ENCODE measurements at places on chromosomes 7 and 10.

GRCh38 chr10:119375574-119376272 lies 166.8 kb downstream of the RGS10 start:
- DNase-seq: no peak

DNA sequence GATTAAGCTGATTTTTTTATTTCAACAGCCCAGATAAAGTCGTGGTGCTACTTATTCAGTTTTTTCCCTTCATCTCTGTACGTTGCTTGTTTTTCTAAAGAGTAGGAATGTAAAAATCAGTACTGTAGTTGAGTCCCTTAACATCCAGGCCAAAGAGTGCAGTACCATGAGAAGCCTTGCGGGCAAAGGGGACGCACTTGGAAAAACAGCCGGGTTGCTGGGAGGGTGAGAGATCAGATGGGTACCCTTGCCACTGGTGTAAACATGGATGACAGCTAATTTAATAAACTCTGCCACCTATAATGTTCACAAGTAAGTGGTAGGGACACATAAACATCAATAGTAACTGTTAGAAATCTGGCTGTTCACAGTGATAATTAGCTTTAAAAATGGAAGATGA lies 175.9 kb downstream of the POU6F2 start:
- DNase-seq: no peak

GRCh38 chr7:107045980-107046379 lies 1.5 kb downstream of the PRKAR2B start:
- DNase-seq: no peak

DNA sequence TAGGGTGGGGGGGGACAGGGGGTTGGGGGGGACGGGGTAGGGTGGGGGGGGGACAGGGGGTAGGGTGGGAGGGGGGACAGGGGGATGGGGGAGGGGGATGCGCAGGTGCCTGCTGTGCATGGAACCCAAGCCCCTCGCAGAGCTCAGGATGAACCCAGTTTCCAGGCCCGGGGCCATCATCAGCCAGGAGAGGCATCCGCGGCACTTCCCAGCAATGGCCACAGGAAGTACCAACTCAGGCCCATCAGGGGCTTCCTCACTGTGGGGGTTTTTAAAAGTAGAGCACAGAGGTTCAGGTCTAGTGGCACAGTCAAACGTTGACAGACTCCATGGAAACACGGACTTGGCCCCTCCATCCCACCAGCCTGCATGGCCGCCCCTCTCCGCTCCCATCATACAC lies 172.7 kb downstream of the DIP2C start:
- DNase-seq: no peak

- DNase-seq: no peak
Observed at GRCh38 chr7:33649476-33650441, 255.6 kb upstream of the BMPER start.

DNA sequence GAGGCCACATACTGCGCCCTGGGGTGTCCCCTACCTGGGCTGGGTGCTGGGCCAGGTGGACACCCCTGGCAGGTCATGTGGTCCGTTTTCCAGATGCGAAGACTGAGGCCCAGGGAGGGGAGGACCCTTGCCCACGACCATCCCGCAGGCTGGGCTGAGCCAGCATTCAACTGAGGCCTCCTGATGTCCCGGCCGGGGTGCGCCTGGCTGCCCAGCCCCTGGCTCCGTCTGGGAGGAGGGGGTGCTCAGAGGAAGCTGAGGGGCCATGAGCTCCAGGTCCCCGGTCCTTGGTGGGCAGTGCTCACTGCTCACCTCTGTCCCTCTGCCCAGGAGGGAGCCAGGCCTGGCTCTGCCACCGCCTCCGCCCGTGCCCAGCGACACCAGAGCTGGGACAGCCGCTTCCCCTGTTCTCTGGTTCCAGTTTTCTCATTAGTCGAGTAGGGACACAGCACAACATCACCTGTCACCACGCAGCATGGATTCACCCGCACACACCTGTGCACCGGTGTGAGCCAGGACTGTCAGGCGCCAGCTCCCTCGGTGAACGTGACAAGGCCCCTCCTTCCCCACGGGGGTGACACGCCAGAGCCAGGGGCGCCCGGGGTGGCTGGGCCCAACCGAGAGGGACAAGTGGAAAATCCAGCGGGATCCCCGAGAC lies 139.7 kb downstream of the ELFN1 start:
- no peak for DNase-seq

DNA sequence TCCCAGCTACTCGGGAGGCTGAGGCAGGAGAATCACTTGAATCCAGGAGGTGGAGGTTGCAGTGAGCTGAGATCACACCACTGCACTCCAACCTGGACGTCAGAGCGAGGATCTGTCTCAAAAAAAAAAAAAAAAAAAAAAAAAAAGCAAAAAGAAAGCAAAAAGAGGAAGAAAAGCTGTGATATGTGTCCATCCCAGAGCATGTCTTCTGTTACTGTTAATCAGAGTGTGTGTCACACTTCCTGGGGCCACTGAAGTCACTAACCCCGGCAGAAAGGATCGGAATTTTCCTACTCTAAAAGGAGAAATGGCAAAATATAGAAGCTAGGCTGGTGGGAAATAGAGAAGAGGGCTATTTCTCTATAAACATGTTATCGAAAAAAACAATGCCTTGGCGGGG lies 11.9 kb downstream of the PIK3AP1 start:
- no peak for DNase-seq

DNA sequence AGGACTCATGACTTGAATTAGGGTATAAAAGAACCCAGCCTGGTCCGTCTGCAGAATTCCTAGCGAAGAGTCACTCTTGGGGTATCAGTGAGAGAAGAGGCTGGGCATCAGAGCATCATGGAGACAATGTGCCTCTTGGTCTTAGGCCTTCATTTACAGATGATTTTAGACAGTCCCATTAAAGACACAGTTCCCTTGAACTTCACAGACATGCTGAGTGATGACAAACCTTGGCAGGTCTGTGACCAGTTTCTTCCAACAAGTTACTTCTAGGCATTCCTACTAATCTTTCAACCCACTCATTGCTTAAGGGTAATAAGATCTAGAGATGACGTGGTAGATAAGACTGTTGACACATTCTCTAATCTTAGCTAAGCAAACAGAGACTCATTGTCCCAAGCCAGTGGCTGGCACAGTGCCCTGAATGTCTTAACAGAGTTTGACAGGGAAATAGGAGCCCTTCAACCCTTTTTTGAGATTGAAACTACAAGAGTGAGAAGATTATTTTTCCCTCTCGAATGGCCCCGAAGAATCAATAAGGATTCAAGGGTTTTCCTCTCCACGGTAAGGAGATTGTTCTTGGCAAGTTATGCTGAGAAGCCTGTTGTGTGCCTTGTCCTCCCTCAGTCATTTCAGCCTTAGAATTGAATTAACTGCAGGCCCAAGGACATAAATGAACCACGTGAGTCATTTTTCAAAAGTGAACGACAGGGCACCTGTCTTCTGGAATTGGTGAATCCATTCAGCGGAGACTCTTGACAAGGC lies 281.1 kb downstream of the CCDC3 start:
- DNase-seq: peak; percentile 78

DNA sequence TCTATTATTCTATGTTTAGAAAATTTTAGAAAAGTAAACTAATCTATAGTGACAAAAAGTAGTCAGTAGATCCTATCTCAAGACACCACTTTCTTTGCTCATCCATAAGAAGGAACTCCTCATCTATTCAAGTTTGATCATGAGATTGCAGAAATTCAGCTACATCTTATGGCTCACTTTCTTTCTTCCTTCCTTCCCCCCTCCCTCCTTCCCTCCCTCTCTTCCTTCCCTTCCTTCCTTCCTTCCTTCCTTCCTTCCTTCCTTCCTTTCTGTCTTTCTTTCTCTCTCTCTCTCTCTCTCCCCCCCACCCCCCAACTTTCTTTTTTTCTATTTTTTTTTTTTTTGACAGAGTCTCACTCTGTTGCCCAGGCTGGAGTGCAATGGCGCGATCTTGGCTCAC lies 35.3 kb upstream of the SRPK2 start:
- no peak for DNase-seq

DNA sequence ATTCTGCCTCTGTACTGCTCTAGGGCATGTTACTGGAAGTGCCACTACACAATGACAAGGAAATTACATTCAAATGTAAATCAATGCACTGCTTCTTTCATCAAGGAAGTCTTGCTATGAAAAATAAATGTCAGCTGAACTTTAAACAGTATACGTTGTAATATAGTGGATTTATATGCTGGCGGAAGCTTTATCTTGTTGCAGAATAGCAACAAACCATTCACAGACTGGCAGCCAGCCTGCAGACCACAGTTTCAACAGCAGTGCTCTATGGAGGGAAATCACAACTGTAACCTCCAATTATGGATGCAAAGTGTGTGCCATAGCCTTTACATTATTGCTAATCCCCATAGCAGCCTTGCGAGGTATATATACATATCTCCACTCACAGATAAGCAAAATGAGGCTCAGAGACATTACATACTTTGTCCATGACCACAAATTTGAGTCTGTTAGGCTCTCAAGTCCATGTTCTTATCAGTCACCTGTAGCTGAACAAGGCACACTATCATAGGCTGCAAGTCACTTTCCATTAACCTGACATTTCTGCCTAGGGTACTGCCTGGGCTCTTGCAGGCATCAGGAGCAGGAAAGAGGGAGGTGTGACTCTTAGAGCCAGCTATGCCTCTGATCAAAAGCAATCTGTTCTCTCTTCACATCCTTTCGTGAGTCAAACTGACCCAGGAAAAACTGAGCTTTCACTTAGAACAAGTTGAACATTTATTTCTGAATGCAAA lies 22.6 kb downstream of the COL28A1 start:
- DNase-seq: no peak

- no peak for DNase-seq
Observed at GRCh38 chr7:39405581-39405980, 160.6 kb upstream of the YAE1 start.

- no peak for DNase-seq
Observed at GRCh38 chr7:86692755-86693154, 49.0 kb downstream of the GRM3 start.

- DNase-seq: no peak
Observed at GRCh38 chr10:77073663-77073960, 564.0 kb downstream of the KCNMA1 start.

GRCh38 chr10:48494611-48495010 lies 110.3 kb downstream of the ARHGAP22 start:
- no peak for DNase-seq

GRCh38 chr7:11082121-11082520 lies 108.4 kb downstream of the PHF14 start:
- DNase-seq: no peak

DNA sequence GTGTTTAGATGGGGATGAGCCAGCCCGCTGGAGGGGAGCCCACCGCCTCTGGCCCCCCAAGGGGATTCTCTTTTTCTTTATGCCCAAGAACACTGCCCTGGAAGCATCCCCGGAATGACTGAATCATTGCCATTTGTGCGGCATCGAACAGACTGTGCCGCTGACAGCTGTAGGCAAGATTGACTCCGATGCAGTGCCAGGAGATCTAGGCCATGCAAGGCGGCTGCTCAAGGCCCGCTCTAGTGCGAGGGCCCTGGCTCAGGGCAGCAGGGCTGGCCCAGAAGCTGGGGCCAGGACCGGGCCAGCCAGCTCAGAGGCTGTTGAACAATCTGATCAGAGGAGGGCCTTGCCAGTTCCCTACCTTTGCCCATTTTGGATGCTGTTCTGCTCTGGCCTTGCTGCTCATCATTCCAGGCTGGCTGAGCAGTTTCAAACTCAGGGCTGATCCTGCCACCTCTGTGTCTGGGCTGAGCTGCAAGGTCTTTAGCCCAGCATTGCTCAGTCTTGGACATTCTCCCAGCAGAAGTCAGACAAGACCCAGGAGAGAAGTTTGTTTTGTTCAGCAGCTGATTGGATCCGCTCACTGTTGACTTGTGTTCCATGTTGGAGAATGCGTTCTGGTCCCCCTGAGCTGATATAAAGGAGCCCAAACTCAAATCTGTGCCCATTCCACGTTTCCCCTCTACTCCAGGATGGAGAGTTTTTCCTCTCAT lies 485.3 kb upstream of the GALNT17 start:
- DNase-seq: no peak

DNA sequence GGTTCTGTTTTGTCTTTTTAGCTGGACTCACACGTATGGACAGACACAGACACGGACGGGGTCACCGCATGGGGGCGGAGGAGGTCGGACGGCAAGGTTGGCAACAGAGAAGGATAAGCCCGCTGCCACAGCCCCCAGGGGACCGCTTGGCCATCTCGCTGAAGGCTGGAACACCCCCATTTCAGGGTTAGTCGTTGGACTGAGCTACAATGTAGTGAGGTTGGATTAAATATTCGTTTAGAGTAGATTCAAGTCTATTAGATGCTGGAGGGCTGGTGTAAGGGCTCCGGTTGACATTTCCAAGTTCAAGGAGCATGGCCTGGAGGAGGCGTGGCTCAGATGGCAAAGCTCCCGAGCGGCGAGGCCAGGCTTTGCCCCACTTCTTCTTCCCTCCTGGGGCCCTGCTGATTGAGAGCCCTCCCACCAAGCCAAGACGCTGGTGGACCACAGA lies 35.2 kb downstream of the PPIF start:
- no peak for DNase-seq

GRCh38 chr10:3579845-3580244 lies 205.2 kb downstream of the KLF6 start:
- no peak for DNase-seq

DNA sequence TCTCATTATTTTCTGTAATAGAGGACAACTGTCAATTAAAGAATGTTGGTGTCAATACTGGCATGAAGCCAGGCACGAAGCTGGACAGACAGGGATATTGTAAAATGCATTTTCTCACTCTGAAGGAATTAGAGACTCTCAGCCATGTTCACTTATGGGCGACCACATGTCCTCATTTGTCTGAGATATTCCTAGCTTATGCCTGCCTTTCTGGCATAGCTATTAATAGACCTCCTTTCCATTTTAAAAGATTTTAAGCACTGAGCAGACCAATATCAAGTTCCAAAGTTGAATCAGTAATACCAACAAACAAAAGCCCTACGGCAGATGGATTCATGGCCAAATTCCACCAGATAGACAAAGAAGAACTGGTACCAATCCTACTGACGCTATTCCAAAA lies 589.9 kb downstream of the GRM8 start:
- no peak for DNase-seq

DNA sequence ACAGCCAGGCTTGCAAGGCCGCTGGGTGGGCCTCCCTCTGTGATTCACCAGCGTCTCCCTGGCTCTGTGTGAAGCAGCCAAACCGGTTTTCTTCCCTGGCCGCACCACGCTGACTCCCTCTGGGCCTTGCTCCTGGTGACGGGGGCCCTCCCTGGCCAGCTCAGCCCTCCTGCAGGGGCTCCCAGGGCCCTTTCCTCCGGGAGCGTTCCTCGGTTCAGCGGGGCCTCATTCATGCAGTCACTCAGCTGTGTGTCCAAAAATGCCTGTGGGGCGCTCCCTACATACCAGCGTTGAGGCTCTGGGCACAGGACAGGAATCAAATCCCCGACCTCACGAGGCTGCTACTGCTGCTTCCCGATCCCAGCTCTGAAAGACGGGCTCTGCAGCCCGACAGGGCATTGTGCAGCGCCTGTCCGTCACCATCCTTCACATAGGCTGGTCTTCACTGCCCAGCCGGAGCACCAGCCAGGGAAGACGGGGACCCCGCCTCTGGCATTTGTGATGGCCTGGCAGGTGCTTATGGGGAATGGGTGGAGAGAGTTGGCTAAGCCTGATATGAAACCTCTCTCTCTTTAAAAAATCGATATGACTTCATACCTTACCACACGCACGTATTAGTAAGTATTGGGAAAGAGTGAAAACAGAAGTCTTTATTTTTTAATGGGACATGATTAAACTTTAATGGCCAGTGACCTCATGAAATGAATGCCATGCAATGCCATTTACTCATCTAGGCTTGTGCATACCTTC lies 110.0 kb upstream of the SHH start:
- DNase-seq: peak; percentile 68
